ENCODE measurements at places on chromosomes 13 and 19.

DNA sequence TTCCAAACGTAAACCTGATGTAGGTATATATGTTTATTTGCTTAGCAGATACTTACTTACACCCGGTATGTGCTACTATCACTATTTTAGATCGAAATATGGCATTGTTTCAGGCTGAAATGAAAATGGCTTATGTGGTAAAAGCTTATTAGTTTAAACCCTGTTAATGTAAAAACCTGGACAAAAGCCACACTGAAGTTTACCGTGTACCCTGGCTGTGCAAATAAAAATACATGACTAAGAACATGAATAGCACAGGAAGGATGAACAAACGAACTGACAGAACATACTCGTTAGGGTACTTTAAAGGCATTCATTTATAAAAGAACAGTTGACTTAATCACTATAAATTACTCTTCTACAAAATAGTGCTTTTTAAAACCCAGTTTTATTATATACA lies 6.6 kb downstream of the CLDN10 start:
- no peak for DNase-seq

DNA sequence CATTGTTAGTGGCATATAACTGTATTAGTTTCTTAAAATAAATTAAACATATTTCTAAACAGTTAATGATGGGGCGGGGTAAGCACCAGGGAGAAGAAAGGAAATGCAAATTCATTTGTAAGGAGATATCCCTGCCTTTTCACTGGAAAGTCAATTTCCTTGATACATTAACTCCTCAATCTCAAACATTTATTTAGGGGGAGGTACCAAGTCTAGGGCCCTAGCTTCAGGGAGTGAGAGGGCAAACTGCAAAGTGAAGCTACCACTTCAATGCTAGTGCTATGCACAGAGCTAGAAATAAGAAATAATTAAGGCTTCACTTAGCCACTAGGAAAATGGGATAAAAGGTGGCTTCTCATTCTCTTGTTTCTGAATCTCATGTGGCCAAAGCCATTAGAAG lies 115.3 kb upstream of the FNDC3A start:
- DNase-seq, result no peak

GRCh38 chr19:58451358-58452101 lies at the start of gene ZNF324B:
Gene ZNF324B, plus strand, starts transcription at chr19:58451622. Its CDS starts 2,080 bp downstream, at chr19:58453702.
- peak; percentile 95 for DNase-seq

- DNase-seq, result no peak
Observed at GRCh38 chr13:40637643-40638042, 28.8 kb downstream of the FOXO1 start.

DNA sequence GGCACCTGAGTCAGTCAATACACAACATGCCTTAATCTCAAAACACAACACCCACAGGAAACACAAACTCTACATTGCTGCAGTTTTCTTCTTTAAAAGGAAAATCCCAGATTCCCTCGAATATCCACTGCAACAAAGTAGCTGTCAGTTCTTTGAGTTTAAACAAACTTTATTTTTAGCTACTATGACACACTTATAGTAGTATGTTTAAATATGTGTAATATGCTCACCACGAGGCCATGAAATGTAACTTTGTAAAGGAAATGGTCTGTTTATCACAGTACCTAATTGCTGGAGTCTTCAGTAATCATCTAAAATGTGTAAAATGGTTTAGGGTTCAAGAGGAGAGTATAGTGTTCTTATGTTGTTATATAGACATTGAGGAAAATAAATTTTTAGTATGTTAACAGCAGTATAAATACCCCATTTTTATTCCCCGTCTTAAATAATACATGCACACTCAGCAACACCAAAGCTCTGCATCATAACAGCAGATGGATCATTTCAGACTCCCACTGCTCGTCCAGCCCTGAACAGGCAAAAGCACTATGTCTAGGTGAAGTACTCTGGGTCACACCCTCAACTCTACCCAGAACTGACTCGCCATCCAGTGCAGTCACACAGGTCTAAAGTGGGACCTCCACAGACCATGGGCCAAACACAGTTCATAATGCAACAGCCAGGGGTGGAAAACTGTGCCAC lies 20.6 kb downstream of the TUBGCP3 start:
- DNase-seq, result no peak

DNA sequence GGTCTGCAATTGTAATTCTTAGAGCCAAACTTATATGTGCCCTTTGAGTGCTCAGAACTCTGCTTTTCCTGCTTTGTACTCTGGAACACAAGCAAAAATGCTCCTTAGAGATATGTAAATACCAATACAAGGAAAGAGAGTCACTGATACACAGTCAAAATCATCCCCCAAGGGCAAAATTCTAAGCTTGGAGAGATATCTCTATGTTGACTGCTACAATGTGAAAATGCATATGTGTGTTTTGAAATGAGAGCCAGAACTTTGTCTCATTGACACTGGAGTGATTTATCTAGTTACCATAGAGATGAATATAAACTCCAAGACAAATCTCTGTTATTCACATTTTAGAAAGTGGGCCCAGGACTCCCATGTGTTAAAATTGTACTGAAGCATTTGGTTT lies 494.8 kb upstream of the SLITRK1 start:
- DNase-seq, result no peak

- DNase-seq, result no peak
Observed at GRCh38 chr19:1182727-1183126, 8.7 kb upstream of the SBNO2 start.

DNA sequence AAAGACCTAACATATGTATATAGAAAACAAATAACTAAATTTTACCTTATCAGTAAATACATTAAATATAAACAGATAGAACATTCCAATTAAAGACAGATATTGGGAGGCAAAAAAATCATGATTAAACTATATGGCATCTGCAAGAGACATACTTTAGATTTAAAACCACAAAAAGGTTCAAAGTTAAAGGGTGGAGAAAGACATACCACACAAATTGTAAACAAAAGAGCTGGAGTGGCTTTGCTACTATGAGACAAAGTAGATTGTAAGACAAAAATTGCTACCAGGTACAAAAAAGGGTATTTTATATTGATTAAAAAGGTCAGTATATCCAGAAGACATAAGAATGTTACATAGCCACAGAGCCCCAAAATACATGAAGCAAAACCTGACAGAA lies 200.2 kb downstream of the KCNRG start:
- DNase-seq, result no peak

DNA sequence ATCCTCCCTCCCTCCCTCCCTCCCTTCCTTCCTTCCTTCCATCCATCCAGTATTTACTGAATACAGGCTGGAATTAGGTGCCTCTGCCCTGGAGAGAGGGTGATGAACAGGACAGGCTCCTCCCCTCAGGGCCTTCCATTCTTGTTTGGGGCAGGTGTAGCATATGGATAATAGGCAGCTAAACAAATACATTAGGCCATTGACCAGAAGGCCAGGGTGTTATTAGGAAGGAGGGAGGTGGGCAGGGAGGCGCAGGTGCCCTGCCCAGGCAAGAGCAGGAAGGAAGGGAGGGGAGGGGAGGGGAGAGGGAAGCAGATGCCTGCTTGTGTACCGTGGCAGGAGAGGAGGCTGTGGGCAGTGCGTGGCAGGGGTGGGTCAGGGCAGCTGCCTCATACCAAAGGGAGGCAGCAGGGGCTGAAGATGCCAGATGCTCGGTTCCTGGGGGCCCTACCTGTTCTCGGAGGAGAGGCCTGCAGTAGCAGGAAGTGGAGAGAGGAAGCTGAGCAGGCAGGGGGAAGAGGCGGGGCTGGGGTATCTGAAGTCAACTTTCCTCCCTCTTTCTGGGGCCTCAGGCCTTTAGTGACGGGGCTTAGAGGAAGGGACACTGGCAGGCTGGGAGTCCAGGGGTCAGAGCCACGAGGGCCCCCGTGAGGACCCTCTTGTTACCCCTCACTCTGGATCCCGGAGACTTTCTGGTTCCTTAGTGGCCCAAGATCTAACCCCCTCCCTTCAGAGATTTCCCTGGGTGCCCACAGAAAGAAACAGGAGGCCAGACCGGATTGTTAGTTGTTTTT lies at the start of gene RINL:
Gene RINL, minus strand, starts transcription at position 495 of the 794 bp plus-strand sequence. CDS start 1,533 bp downstream, outside the sequence.
- no peak for DNase-seq

- DNase-seq, result no peak
Observed at GRCh38 chr13:21517576-21517975, 58.5 kb upstream of the ZDHHC20 start.

- DNase-seq, result no peak
Observed at GRCh38 chr19:44596428-44597130, 16.8 kb upstream of the IGSF23 start.

All from stimulated activated CD4-positive, alpha-beta T cell treated with anti-CD3 and anti-CD28 coated beads, Interleukin-1b, Interleukin-23, amount 100 ng/mL, for 24 hours (primary cell).